Posterior vena cava (tissue), 2 donors: ENCODE measurements at places on chromosomes 5 and 9.

DNA sequence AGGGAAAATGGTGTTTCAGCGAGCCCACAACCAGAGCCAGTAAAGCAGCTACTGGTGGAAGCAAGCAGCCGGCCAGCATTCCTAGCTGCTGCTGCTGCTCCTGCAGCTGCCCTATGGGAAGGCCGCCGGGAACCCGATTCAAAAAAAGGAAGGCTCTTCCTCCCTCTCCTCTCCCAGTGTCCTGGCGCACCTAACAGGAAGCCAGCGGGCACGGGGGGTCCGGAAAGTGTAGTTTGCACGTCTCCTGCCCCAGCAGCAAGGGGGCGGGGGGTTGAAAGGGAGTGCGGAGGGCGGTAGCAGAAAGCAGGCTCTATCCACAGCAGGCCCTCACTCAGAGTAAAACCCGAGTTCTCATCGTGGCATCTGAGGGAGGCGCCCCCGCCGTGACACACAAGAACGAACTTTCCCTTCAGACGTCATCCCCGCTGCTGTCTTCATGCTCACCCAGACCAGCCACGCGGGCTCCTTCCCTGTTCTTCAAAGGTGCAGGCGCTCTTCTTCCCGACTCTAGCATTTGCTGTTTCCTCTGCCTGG is 16.5 kb downstream of the GRXCR2 start:
- no peak for DNase-seq

GRCh38 chr5:64003966-64004365 is 41.7 kb upstream of the HTR1A start:
- no peak for DNase-seq

DNA sequence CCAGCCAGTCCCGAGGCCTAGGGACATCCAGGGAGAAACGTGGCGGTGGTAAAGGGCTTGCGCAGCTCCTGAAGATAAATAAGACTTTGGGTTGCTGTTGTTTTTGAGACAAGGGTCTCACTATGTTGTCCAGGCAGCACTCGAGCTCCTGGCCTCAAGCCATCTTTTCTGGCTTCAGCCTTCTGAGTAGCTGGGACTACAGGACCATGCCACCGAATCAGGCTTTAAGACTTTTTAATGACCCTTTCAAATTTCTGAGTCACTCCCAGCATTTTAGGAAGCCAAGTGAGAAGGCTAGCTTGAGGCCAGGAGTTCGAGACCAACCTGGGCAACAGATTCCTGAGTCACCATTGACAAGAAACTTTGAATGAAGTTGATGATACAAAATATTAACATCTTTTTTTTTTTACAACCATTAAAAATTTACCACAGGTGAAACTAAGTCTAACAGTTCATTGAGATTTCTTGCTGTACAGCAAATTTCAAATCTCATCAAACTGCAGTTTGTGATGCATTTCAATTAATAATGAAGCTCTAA is 817 bp upstream of the GNE start:
- no peak for DNase-seq

DNA sequence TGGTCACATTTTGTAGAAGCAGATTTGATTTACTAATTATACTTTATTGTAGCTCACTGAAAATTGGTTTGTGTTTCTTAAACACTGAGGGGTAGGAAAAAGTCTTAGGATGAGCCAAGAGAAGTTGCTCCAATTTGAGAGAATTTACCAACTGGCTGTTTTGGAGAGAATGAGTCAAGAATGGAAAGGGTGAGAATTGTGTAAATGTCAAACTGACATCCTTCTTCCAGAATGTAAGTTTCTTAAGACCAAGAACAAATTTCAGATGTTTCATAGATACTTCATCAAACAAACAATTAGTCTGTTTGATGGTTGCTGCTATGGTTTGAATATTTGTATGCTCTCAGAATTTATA is 106.2 kb upstream of the TXNDC8 start:
- no peak for DNase-seq

DNA sequence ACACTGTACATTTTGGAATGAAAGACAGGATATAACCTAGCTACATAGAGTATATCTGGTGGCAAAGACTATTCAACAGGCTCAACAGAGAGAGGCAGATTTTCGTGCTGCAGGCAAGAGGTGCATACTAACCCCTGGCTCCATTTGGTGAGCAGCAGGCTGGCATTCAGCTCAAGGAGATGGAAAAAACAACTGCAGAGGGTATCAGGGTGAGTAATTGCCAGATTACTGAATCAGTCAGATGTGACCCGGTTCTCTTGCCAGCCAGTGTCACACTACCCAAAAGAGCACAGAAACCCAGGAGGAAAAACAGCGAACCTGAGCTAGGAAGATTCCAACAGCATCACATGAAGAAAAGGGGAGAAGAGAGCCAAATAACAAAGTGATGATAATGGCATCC is 130.4 kb upstream of the PRLR start:
- DNase-seq: no peak

- DNase-seq: no peak
These were observed 186.7 kb downstream of the MARCHF11 start for GRCh38 chr5:15992918-15993317.

DNA sequence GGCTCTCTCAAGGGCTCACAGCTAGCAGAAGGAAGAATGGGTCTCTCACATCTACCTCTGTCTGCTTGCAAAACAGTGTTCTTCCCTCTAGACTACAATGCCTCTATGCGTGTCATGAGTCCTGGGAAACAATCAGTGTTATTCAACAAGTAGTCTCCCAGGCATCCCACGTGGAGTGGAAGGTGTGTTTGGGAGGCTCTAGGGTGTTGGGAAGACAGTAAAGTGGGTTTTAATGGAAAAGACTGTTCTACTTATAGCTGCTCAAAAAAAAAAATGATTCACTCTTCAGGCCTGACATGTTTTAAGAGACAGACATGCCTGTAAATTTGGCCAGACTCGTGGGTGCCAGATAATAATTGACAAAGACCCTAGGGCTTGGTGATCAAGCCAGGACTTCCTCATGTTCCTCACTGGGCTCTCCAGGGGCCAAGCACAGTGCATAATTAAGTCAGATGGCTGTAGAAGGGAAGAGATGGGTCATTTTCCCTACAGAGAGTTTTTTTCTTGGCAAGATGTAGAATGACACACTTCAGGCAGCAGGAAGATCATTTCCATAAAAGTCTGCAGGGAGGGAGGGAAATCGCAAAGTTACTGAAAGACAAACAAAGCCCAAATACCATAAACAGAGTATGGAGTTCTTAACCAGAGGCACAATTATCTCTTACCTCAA is 246.4 kb downstream of the ACTL7B start:
- DNase-seq: no peak

DNA sequence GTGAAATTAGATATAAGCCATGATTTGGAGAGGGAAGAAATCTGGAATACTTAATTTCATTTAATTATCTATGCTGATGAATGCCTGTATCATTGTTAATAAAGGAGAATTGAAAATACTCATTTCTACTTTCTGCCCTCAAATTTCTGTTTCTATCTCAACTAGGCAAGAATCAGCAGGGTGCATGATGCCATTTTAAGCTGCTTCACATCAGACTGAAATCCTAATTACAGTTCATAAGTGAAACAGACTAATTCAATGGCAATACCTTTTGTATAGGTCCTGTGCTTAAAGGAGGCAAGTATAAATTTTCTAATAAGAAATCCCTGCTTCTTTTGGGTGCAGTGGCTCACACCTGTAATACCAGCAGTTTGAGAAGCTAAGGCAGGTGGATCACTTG is 22.3 kb upstream of the TAL2 start:
- no peak for DNase-seq

DNA sequence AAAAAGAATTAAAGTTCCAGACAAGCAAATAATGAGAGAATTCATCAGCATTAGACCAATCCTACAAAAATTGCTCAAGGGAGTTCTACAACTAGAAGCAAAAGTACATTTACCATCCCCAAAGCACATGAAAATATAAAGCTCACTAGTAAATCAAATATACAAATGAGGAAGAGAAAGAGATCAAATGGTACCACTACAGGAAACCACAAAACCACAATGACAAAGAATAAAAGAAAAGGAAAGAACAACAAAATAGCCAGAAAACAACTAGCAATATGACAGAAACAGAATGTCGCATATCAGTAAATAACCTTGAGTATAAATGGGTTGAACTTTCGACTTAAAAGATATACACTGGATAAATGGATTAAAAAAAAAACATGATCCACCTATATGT is 739.0 kb downstream of the DTWD2 start:
- DNase-seq: no peak

- DNase-seq: peak; percentile 89
These were observed 723 bp downstream of the SNX18 start for GRCh38 chr5:54518146-54518817.

- DNase-seq: no peak
These were observed 310.2 kb downstream of the ARHGAP26 start for GRCh38 chr5:143080407-143080806.

GRCh38 chr5:142938266-142938880 is 168.2 kb downstream of the ARHGAP26 start:
- DNase-seq: no peak

DNA sequence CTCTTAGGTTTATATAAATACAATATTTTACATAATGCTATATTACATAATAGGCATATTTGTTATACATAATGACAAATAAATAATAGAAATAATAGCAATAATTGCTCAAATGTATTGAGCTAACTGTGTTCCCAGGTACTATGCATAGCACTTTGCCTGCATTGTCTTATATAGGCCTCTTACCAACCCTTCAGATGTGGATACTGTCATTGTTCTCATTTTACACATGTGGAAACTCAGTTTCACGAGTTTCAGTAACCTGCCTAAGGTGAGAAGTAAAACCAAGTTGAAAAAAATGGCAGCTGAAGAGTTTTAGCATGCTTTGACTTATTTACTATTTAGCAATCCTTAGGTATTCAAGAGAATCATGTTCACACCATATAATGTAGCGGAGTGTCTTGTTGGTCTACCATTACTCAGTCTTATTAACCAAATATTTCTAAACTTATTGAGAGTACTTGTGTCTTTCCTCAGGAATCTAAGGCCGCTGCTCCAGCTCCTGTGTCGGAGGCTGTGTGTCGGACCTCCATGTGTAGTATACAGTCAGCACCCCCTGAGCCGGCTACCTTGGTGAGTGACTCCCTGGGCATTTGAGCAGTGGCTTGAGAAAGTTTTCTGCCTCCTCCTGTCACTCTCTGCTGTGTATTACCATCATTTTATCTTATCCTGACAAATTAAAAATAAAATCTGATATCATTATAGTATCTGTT is 57.5 kb downstream of the ERAP1 start:
- no peak for DNase-seq

DNA sequence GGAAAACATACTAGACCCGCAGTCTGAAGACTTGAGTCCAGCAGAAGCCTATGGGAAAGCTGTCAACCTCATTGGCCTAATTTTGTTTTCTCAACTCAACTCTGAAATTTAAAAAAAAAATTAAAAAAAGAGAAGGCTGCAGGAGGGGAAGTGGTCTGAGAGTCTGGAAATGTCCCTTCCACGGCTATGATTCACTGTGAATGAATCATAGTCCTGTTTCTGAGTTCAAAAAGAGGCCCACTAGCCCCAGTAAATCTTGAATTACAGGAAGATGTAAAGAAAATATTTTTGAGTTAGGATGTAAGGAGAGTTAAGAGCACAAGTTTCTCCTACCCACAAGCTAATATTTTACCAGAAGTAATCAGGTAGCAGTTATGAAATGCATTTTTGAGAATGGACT is 565.5 kb upstream of the DMAC1 start:
- DNase-seq: no peak

DNA sequence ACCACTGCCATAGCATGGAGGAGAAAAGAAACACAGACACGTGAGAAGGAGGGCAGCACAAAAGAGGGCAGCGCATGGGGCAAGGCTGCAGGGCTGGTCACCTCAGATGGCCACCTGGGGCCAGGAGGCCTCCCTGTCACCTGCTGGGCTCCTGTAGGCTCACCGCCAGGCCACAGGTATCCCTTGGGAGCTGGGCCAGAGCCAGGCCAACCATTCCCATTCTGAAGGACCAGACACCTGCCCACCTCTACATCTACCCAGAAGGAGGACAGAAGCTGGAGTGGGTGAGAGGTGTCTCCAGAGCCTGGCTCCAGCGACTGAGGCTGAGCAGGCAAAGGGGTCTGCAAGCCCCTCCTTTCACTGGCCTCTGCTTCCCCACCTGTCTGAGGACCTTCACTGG is 103.1 kb downstream of the PAX5 start:
- no peak for DNase-seq

- peak; percentile 60 for DNase-seq
These were observed 55.3 kb downstream of the BARX1 start for GRCh38 chr9:93899609-93900435.

DNA sequence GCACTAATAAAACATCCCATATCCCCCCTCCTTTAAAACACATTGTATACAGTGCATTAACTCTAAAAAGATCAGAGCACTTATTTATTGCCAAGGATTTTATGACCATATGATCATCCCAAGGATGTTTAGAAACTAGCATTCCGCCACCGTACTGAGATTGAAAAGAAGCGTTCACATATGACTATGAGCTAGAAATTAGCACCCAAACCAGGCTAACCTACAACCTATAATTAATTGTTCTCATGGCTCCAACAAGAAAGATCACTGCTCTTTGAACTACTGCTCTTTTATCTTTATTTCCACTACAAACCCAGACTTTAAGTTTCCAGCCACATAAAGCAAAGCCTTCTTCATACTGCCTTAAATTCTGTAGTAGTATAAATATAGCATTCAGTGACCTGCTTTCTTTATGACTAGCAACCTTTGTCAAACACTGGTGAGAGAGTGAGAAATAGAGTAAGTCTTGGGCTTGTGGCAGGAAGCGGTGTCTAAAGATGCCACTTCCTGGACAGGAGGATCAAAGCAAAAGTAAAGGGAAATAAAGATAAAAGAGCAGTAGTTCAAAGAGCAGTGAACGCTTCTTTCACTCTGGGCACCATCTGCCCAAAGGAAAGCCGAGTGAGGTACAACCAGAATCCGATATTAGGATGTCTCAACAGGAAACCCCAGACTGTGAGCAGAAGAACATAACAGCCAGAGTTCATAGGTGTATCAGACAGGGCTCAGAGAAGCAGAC is 151.1 kb upstream of the ERCC6L2 start:
- no peak for DNase-seq

DNA sequence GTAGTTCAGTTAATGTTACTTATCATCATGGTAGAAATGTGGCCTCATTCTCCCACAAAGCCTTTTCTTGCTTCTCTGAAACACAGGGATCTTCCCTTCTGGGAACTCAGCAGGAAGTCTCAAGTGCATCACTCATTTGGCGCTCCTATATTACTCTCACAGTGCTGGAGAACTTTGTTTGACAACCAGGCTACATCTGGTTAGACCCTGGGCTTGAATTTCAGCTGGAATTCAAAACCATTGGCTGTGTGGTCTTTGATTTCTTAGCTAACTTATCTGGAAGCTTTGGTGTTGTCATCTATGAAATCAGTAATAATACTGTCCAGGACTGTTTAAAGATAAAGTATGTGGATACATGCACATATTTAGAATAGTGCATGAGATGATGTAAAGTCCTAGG is 1777.1 kb downstream of the MAT2B start:
- no peak for DNase-seq

DNA sequence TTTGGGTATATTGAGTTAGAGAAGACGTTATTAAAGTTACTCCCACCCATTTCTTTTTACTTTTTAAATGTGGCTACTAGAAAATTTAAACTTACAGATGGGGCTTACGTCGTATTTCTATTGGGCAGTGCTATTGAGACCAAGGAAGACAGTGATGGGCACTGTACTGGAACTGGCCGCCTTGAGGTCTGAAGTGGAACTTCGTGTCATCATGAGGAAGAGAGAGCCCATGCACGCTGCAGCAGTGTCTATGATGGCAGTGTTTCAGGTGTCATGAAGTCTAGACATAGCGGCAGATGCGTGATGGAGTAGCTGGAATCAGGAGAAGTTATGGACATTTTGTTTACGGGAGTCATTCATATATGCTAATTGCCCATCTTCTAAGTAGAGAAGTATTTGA is 143.7 kb downstream of the LRRC70 start:
- no peak for DNase-seq
